ENCODE measurements at places on chromosomes 13 and 19. TPM values are rescaled to one million over a fixed set of nuclear protein-coding genes. Genes with fewer than 3 reads are reported as not detected.

The SERPINE3 gene
- not detected for total RNA-seq

The C2CD4C gene
- 0.44 TPM for total RNA-seq

- no peak for DNase-seq
Observed at GRCh38 chr13:50422181-50423148, 407.2 kb downstream of the KCNRG start.

- no peak for DNase-seq
Observed at GRCh38 chr13:26996965-26997752, 174.5 kb downstream of the USP12 start.

DNA sequence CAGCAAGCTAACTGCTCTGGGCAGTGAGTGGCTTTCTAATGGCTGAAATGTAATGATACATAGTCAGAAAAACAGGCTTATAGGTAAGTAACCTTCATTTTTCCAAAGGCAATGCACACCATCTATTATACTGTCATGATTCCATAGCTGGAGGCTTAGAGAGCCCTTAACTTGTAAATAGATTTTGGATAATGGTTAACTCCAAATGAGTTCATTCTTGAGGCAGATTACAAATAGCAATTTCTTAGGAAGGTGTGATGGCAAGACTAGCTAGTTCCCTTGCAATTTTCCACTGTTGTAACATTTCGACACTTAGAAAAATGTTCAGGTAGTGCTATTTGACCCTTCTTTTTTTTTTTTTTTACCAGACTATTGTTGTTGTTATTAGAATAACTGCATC lies 789.8 kb upstream of the PCDH9 start:
- DNase-seq = no peak

DNA sequence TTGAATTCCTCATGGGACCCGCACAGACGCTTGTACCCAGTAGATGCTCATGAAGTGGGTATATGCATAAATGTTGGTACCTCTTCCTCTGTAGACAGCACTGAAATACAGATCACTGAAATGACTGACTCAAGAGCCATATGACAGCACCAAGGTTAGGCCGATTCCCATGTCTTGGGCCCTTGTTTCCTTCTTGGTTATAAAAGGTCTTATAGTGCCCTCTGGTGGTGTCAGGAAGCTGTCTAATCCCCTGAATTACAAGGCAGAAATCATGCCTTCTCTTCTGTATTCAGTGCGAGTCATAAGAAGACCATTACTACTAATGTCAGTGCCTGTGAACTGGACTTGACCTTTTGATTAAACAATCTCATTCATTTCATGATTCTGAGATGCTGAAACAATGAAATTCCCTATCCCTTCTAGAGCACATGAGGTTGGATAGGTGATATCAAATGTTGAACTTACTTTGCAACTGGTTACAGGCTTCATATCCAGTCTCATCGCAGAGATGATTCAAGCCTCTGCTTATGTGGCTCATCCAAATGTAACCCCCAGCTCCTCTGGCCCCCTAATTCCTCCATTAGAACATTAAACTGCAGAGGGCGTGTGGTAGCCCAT lies 59.7 kb downstream of the SPATA13 start:
- DNase-seq = peak; percentile 68

GRCh38 chr19:10839114-10840050 lies 3.4 kb upstream of the TMED1 start:
- DNase-seq = no peak

DNA sequence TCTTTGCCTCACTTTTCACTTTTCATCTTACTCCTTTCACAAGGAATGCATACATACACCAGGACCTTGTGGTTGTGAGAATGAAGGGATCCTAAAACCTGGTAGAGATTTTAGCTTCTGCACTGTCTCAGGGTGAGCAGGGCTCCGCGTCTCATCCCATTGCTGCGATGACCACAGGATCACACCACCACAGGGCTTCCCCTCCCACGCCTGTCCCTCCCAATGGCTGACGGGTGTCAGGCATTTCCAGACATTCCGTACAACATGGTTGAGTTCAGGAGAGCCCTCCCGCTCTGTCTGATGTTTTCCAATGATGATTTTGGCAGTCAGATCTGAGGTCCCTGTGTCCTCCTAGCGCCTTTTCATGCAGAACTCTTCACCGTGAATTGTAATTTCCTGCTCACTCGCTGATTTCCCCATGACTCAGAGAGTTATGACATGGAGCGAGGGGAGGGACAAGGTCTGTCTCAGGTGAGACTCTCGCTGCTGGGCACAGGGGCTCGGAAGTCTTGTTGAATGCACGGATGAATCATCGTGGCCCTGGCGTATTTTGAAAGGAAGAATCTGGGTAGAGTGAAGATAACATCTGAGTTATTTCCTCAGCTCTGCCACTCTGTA lies 102.8 kb downstream of the TEX29 start:
- no peak for DNase-seq

DNA sequence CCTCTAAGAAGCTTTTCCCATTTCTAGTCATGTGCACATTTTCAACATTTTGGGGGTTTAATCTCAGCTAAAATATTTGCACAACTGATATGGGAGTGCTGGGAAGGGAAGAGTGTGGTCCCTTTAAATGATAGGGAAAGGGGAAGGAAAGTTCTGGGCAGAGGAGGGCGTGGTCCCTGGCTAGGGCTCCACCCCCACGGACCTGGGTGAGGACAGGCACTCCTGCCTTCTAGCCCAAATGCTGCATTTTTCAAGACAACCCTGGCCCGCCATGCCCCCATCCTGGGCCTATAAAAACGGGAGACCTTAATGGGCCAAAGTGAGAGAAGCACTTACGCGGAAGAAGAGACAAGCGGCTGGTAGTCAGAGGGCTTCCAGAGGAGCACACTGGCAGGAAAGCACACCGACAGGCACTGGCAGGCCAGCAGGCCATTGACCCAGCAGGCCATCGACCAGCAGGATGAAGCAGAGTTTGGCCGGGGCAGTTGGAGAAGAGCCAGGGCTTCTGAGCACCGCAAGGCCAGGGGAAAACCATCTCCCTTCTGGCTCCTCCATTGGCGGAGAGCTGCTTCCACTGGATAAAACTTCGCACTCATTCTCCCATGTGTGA lies 266.7 kb downstream of the SPRY2 start:
- no peak for DNase-seq

DNA sequence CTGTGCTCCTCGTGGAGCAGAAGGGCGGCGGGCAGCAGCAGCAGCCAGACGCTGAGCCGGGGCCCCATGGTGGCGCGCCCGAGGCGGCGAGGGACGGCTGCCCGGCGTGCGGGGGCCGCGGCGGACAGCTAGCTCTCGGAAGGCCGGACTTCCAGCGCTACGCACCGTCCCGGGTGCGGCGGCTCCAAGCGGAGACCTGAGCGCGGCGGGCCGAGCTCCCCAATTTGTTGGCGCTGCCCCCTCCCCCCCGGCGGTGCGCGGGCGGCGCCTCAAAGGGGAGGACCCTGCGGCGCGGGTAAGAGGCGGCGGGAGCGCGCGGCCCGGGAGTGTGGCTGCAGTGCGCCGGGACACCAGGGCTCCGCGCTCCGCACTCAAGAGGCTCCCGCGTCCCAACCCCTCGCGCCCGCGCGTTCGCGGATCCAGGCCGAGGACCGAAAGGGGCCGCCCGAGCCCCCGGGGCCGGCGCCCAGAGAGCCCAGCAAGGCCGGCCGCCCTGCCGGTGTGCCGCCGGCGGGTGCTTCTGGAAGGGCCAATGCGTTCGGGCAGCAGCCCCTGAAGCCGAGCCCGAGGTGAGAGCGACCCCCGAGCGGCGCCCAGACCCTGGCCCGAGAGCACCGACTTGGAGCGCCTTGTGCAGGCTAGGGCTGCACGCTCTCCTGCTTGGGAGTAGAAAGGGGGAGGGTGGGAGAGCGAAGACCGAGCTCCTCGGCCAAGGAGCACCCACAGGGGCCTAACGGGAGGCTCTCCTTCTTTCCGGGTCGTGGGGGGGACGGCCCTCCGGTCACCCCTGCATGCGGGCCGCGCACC lies at the start of the genes COL4A1 and COL4A2:
TSS of gene COL4A1 (minus strand) at position 198 of the 807 bp plus-strand sequence. CDS start at position 68, 130 bp downstream.
TSS of gene COL4A2 (plus strand) at position 325 of the 807 bp plus-strand sequence. CDS start 620 bp downstream, outside the sequence.
- no peak for DNase-seq

DNA sequence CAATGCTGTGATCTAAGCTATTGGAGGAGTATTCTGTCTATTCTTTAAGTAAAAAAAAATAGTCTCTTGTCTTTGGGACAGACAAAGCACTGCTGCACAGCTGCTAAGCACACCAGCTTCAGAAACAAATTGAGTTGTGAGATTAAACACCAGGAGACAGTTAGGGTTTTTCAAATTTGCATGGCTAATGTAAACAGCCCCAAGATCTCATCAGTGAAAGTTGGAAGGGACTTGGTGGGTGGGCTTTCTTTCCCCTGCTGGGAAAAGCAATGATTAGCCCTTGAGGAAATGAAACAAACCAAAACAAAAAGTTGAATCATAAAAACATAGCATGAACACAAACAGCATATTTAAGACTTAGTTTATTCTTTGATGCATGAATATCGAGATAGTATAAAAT lies 143.6 kb upstream of the SLITRK1 start:
- DNase-seq = no peak

DNA sequence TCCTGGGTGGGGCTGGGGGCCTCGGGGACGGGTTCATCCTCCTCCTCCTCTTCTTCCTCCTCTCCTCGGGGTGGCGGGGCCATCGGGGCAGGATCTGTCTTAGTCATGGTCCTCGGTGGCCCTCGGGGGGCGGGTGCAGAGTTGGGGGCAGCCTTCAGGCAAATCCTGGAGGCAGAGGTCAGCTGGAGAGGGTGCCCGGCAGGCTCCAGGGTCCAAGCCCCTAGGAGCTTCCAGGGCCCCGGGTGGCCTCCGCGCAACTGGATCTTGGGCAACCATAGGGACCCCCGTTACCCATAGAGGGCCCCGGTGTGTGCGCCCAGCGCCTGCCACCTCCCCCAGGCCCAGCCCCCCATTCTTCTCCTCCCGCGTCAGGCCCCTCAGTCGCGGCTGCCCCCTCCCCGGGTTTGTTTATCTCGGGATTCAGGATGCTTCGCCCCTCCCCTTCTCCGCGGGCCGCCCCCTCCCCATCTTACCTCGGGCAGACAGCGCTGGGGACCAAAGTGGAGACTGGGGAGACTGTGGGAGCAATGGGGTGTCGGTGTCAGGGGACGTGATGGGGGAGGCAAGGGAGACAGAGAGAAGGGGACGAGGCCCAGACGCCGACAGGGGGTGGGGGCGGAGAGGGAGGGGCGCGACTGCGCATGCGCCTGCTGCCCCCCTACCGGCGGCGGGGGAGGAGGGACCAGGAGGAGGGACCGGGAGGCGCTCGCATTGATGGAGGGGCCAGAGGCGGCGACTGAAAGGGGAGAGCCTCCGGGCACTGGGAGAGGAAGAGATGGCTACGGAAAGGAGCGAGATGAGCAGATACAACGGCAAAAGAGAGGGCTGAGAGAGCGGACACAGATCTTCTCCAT lies at the start of gene CLIP3:
TSS of gene CLIP3 (minus strand) at position 623 of the 854 bp plus-strand sequence. CDS start at position 107, 516 bp downstream.
- no peak for DNase-seq
